ENCODE measurements at places on chromosomes 6 and 20.
A peak's percentile ranks its signal among the peaks of the same experiment; 100 is the strongest.

- no peak for DNase-seq
Observed at GRCh38 chr6:135224037-135224647, 43.0 kb downstream of the MYB start.

- no peak for DNase-seq
Observed at GRCh38 chr6:153047386-153047785, 44.9 kb upstream of the MTRF1L start.

DNA sequence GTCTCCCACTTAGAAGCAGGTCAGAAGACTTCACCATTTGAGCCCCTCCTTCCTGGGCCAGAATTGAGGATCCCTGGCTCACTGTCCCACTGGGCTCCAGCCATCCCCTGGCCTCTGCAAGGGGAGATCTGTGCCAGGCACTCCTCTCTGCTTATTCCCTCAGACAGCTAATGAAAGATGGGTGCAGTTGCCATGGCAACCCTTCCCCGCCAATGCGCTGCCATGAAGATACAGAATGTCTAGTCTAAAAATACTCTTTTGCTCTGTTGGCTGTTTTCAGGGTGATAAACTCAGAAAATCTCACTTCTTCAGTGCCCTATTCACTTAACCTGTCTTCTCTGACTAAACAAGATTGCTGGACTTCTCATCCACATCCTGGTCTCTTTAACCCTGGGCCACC lies 13.6 kb upstream of the TTLL2 start:
- no peak for DNase-seq

DNA sequence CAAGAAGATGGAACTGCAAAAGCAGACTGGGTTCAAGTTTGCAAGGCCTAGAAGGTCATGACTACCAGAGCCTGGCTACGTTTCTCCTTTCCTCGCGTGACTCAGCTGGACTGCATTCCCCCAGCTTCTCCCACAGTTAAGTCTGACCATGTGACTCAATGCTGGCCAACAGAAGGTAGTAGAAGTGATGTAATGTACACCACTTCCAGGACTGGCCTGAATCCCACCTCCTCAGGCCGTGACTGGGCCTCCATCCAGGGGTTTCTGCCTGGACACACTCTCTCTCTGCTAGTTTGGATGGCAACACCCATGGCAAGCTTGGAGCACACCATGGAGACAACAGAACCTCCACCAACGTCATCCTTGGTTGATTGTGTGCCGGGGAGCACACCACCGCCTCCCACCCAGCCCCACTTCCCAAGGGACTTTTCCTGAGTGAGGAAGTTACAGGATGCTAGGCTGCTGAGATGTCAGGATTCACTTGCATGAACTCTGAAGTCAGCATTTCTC lies 112.0 kb upstream of the CDYL start:
- peak; percentile 16 for DNase-seq

DNA sequence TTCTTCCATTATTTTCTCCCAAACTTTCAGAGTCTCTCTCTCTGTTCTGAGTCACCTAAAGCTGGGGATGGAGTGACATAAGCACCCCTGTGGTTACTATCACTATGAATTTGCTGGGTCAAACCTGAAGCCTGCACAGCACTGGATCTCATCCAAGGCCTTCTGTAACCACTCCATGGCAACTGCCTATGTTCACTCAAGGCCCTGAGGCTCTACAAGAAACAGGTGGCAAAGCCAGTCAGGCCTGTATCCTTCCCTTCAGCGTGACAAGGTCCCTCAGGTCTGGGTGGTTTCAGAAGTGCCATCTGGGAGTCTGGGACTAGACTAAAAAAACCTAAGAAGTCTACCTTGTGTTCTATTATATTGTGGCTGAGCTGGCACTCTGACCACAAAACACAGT lies 1278.8 kb upstream of the EYS start:
- DNase-seq, result no peak

DNA sequence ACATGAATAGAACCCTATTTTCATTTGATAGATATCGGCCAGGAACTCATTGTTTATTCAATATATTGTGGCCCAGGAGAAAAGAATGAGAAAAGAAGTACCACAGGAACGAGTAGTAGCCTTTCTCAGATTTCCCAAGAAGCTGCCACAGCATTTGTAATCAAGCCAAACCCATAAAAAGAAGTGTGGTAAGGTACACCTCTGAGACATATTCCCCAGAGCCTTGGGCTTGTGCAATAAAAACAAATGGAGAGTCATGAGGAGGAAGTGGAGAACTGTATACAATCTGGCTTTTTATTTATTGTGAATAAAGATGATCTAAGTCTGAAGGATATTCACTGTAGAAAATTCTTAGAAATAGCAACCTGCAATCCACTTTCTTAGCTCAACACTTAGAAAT lies 36.7 kb downstream of the KIF6 start:
- DNase-seq, result no peak

- DNase-seq, result no peak
Observed at GRCh38 chr6:39209911-39210310, 19.4 kb downstream of the KCNK5 start.

GRCh38 chr6:44825273-44825672 lies 437.8 kb downstream of the CDC5L start:
- DNase-seq, result no peak

GRCh38 chr6:34366639-34366921 lies 25.9 kb downstream of the NUDT3 start:
- DNase-seq, result no peak

- no peak for DNase-seq
Observed at GRCh38 chr20:37853823-37854375, 49.0 kb upstream of the VSTM2L start.

- DNase-seq, result peak; percentile 41
Observed at GRCh38 chr20:63089051-63089907, 82.5 kb upstream of the BHLHE23 start.

DNA sequence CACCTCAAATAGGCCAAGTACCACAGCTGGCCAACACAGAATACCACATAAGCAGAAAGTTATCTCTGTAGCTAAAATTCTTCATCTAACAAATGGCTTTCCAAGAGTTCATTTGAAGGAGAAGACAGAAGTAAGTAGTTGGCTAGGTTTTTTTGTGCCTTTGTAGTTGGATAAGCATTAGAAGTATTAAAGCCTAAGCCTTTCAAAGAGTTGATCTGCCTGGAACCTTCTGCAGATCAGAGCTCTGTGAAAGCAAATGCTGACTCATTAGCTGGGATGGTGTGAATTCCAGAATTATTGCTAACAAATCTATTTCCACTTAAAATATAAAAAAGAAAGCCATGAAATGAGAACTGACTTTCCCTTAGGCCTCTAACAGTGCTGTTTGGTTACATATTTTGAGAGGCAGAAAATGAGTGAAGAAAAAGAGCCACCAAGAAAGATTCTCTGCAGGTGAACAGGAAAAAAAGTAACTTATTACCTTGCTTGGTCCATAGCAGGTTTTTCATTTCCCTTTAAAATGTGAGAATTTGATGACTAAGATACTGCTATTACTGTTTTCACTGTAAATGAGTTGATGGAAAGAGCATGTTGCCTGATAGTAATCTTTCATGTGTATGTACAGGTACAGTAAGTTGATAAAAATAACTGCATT lies 763.2 kb upstream of the FLRT3 start:
- DNase-seq, result no peak

DNA sequence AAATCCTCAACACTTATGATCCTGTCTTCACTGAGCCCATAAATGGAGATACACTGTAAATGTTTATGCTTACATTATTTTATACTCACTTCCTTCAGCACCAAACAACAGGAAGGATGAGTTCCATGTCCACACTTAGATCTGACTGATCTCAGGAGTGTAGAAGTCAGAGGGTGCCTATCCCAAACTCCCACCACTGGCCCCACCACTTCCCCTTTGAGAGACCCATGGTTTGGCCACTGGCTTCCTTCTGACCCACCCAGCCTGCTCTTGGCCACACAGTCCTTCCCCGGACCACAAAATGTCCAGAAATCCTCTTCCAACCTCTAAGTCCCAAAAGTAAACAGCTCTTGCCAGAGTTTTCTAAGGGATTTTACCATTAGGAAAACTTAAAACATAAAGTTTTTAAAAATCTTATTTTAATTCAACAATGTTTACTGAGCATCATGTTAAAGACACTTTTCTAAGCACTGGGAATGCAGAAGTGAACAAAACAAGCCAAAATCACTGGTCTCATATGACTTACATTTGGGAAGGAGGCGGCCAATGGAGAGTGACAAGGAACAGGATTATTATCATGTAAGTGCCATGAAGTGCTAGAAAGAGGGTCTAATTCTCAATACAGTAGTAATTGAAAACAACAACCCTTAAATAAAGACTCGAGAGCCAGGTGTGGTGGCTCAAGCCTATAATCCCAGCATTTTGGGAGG lies 103.8 kb downstream of the NRSN1 start:
- DNase-seq, result no peak

DNA sequence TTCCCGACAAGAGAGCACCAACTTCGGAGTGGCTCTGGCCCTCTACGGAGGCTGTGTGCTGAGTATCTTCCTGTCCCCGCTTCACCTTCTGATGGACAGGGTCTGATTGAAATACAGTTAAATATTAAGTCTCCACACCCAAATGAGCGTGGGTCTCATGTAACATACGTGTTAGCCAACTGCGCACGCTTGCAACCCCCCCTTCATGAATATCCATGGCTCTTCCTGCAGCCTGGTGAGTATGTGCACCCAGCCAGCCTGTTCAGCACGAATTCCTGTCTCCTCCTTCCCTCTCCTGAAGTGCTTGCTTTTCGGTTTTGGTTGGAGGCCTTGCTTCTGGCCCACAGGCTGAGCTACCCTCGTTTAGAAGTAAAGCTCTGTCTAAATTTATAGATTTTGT lies 102.9 kb upstream of the FRMD1 start:
- DNase-seq, result no peak

- no peak for DNase-seq
Observed at GRCh38 chr20:4502756-4503155, 219.0 kb upstream of the PRND start.

DNA sequence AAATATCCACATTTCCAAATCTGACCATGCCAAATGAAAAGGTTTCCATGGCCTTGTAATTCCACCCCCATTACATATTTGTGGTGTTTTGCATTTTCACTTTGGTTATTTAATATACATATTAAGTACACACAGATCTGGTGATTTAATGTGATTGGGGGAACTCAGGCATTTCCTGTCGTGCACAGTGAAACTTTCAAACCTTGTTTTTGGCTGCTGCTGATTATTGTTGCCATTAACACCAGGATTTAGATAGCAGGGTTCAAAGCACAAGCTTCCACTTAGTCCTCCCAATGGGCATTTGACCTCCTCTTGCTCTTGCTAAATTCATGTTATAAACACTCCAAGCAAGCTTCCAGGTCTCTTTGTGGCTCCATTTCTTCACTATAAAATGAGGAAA lies 166.5 kb downstream of the SOBP start:
- DNase-seq, result no peak

GRCh38 chr20:48339190-48339985 lies 488.4 kb downstream of the PREX1 start:
- no peak for DNase-seq

GRCh38 chr6:148704400-148705246 lies 42.2 kb upstream of the UST start:
- no peak for DNase-seq

DNA sequence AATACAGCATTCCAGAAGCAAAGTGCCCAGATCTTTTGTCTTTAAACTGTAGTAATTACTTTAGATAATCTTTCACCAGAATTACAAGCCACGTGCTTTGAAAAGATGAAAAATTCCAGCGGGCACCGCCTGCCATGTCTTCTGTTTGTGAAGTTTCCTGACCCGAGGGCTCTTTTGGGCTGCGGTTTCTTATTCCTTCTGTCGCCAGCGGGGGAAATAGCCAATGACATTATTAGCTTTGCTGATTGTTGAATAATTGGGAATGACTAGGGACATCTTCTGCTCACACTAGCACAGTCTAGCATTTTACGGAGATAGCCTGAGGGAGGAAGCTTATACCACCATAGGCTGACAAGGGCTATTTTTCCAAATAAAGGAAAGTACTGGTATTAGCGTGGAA lies 124.7 kb downstream of the SAMD5 start:
- DNase-seq, result no peak

GRCh38 chr20:32484958-32485769 lies 100.0 kb downstream of the NOL4L start:
- peak; percentile 73 for DNase-seq

- no peak for DNase-seq
Observed at GRCh38 chr20:4794846-4795245, 73.1 kb downstream of the PRND start.

- no peak for DNase-seq
Observed at GRCh38 chr20:1871807-1872458, 23.3 kb upstream of the SIRPA start.

DNA sequence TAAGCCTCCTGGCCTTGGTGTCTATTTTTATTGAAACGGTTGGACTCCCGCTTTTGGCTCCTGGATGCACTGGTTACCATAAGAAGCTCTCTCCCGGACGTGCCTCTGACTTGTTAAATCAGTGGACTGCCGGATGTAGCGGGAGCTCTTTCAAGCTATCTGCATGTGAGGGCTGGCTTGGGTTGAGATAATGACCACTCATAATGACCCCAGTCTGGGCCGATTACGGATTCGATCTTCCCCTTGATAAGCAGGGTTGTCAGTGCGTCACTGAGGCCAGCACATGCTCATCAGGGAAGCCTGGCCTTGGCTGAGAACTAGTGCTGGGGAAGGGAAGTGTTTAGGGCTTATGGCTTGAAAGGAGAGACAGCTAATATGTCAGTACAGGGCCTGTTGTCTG lies 528.1 kb downstream of the CDH26 start:
- DNase-seq, result peak; percentile 26

GRCh38 chr20:21053002-21053762 lies 53.0 kb downstream of the LINC00237 start:
- DNase-seq, result no peak

DNA sequence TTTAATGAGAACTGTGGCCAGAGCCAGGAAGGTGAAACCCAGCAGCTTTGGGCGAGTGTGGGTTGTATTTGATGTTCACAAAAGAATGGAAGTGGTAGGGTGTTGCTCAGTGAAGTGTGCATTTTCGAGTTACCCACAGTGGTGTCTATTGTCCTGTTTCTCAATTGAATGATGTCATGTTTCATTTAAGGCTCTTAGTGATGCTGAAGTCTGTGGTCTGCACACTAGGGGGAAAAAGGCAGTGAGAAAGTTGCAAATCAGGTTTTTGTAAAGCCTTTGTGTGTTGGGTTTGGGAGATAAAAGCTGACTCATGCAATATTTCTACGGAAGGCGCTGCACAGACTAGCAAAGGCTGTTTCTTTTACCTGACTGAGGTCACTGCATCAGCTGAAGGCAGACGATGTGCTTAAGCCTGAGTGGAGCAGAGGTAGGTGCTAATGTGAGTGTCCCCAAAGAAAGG lies 121.1 kb downstream of the PLEKHG1 start:
- DNase-seq, result peak; percentile 55

DNA sequence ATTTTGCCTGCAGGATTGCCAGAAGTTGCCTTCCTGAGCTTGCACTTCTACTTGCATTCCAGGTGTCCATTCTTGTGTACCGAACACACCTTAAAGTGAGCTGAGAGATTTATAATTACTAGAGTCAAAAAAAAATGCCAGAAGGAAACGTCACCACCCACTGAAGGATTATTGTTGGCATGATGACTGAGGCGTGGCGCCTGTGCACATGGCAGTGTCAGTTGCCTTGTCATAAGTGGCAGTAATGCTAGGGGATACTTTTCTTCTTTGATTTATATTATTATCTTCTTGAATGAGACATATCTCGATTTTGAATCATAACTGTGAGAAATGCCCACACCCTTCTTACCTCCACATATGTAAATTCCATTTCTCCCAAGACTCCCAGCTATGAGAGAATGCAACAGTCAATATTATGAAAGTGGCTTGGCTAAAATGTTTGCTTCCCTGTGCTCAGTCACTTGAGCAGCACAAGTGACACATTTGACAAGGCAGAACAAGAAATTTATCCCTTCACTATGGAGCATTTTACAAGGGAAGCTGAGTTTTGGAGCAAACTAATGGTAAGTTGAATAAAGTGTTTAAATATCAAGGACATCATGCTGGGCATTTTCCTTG lies 149.5 kb upstream of the SASH1 start:
- DNase-seq, result no peak

Data from ecto neural progenitor cell (in vitro differentiated cells).